Stimulated activated CD4-positive, alpha-beta T cell treated with anti-CD3 and anti-CD28 coated beads, Interleukin-4, amount 100 ng/mL, for 4 hours (primary cell): ENCODE measurements at places on chromosomes 6 and 20.

- DNase-seq = no peak
These were observed 8.9 kb downstream of the CCM2L start for GRCh38 chr20:32019156-32019510.

DNA sequence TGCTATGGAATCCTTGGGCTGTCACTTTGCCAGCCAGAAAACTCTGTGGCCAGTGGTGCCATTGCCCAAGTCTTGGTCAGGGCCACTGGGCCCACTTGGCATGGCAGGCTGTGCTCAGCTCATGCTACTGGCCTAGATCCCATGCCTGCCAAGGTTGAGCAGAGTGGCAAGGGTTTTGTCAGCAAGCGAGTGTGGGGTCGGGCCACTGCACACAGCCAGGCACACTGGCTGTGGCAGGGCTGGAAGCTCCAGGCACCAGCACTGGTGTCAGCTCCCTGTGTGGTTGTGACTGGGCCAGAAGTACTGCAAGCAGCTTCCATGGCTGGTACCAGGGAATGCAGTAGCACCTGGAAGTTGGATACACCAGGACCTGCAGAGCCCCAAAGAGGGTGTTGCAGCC, 846.8 kb downstream of the EYS start:
- no peak for DNase-seq

DNA sequence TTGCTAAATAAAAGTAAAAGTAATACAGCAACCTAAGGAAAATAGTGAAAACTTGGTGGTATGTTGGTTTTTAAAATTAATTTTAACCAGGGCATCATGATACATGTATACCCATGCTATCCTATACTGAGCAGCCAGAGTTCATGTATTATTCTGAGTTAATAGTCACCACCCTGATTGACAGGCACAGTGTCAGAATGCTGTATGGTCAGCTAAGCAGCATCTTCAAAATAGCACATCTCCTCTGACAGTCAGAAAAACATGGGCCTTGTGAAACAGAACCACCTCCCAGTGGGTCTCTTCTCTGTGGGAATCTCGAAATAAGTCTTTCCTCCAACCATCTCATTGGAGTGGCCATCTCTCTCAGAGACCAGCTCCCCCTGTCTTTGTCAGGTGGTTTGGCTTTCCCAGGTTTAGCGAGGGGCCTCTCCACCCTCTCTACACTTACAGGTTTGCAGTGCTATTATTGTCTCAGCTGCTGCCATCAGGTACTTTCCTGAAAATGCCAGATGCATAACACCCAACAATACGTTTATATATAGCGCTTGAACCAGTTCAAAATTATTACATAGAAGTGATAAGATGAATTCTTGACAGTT, 47.1 kb upstream of the RNF8 start:
- no peak for DNase-seq

DNA sequence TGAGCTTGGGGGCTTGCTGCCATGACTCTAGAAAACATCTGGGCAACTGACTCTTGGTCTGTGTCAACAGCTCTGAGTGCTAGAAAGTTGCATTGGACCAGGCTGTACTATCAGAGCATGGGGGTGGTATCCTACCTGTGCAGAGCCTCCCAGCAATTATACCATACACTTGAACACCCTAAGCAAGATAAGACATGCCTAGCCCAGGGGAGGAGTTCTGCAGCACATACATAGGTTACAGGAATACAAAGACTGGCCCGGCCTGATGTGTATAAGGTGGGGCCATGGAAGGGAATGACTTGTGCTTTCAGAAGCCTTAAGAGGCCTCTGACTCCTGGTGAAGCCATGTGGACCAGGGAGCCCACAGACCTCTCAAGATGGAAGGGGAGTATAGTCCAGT, 11.4 kb upstream of the MOCS1 start:
- DNase-seq = no peak

DNA sequence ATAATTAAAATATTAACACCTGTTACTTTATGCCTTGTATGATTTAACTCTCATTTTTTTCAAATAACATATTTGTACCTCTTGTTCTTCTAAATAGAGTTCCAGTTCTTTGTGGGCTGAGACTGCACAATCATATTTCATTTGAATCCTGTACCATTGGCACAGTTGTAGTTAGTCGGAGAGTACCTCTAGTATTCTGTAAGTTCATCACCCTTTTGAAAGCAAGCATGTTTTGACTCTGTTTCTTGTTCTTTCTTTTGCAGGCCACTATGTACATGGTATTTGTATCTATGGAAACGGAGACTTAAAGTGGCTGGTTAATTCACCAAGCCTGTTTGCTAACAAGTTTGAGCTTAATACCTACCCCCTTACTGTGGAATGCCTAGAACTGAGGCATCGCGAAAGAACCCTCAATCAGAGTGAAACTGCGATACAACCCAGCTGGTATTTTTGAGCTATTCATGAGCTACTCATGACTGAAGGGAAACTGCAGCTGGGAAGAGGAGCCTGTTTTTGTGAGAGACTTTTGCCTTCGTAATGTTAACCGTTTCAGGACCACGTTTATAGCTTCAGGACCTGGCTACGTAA, 68.2 kb downstream of the C6orf52 start:
- no peak for DNase-seq
